ENCODE measurements at places on chromosomes 6 and 20.

- DNase-seq: no peak
Measured at GRCh38 chr6:31008165-31008564, 2.1 kb upstream of the MUC22 start.

DNA sequence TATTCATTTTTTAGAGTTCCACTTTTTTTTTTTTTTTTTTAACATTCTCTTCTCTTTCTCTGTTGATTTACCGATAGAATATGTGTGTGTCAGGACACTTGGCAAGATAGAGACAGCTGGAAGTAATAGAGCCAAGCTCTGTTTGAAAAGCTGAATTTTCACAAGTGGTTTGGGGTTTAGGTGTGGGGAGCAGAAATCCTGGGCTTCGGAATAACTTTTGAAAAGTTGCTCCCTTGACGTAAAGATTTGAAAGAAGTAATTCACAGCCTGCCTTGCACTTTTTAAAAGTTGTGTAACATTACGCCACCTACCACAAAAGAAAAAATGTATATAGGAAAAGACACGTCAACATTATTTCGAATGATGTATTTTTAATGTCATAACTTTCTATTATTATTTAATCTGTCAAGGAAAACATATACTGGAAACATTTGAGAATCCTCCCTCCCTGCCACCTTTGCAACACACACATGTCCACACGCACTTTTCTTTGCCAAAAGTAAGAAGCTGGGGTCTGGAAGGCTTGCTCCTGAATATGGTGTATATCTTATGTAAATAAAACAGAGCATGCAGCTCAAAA is 917.9 kb downstream of the KIF16B start:
- no peak for DNase-seq

- no peak for DNase-seq
Measured at GRCh38 chr20:22437354-22437753, 147.0 kb downstream of the FOXA2 start.

DNA sequence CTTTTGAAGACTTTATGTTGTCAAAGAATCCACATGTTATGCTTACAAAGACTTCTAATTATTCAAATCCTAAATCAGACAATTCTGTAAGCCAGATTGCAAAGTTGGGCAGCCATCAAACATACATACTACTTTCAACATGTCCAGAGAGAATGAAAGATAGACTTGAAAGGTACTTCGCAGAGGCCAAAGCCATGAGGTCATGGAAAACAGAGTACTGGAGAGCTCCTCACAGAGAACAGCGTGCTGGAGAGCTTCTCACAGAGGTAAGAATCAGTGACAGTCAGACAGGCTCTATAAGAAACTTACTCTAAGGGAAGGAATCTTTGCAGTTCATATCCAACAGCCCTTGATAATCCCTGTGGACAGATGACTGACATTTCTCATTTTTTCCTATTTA is 400.2 kb downstream of the GJA1 start:
- no peak for DNase-seq

- DNase-seq: no peak
Measured at GRCh38 chr6:79430913-79431536, 106.2 kb downstream of the LCA5 start.

GRCh38 chr6:157075549-157076450 is 247.5 kb downstream of the TMEM242 start:
- DNase-seq: no peak

- peak; percentile 43 for DNase-seq
Measured at GRCh38 chr6:17485181-17485580, 91.8 kb downstream of the CAP2 start.

- no peak for DNase-seq
Measured at GRCh38 chr6:110307368-110307767, 50.8 kb downstream of the METTL24 start.

DNA sequence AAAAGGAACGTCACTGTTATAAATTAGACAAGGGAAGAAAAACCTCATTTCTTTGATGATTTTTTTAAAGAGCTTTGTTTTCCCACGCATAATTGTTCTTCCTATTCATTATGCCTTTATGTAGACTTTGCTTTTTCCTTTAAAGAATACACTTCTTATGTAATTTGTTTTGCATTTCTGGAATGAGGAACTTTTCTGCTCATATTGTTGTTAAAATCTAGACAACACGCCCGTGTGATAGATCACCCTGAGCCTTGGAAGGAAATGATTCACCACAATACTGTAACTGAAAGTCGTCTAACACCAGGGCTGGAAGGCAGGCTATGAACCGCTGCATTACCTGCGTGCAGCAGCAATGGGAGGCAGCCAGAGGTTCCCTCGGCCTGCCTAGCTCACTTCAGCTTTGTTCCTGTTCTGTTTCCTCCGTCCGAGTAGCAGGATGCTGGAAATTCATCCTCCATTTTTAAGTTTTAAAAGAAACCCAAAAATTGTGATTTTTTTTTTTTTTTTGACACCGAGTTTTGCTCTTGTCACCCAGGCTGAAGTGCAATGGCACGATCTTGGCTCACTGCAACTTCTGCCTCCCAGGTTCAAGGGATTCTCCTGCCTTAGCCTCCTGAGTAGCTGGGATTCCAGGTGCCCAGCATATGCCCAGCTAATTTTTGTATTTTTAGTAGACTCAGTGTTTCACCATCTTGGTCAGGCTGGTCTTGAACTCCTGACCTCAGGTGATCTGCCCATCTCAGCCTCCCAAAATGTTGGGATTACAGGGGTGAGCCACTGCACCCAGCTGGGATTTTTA is 49.6 kb upstream of the ZNF217 start:
- DNase-seq: no peak

DNA sequence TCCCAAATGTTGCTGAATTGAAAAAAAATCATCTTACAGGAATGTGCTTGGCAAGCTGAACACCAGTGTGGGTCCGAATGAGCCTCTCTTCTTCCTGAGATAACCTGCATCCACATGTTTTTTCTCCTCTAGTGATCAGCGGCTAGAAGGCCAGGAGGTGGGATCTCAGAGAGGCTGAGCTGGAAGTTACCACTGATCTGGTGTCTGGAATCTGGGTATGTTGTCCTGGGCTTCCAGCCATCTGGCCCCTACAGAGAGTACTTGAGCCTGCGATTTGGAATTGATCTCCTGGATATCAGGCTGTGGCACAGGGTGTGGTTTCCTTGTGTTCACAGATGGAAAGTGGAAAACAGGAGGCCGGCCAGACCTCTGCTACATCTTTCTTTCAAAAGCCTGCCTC is 35.9 kb downstream of the SULF2 start:
- DNase-seq: peak; percentile 53

DNA sequence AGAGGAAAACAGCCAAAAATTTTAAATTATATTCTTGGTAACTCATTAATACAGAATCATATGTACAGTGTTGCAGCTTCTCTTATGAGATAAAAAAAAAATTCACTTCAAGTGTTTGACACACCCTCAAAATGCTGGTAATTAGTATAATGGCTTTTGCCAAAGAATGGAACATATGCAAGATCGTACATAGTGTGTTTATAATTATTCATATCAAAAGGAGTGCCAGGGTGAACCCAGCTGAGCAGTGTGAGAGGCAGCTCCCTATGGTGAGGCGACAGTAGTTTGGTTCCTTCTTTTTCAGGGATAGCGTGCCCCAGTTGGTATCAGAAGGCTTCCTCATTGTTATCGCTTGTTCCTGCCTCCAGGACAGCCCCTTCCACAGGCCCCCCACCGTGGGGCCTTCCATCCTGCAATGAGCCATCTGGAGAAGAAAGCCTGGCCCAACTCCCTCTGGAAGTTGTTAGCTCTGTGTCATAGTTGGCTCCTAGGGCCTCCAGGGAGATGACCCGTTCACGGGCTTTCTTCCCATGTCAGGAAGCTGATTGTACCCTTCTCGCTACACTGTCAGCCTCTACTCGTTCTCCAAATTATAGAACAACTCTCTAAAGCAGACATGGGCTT is 150.7 kb downstream of the FRK start:
- DNase-seq: no peak

- DNase-seq: no peak
Measured at GRCh38 chr6:88301256-88301655, 135.1 kb upstream of the CNR1 start.

DNA sequence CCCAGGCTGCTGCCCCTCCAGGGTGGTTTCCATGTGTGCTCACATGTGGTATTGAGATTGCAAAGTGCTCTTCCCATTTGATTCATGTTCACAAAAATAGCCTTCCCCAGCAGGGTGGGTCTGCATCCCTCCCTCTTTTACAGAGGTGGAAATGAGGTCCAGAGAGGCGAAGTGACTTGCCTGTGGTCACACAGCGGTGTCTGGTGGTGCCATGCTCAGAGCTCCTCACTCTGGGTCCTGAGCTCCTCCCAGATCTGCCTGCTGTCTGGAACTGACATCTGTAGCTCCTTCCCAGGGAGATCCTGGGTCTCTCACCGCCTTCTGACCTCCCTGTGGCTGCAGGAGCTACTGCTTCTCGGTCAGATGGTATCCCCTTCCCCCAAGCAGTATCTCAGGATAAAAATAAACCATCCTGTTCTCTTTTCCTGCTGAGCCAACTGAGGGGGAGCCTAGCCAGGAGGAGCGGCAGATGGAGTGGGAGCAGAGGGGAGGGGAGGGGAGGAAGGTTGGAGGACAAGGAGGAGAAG is 11.9 kb downstream of the CD40 start:
- peak; percentile 35 for DNase-seq

DNA sequence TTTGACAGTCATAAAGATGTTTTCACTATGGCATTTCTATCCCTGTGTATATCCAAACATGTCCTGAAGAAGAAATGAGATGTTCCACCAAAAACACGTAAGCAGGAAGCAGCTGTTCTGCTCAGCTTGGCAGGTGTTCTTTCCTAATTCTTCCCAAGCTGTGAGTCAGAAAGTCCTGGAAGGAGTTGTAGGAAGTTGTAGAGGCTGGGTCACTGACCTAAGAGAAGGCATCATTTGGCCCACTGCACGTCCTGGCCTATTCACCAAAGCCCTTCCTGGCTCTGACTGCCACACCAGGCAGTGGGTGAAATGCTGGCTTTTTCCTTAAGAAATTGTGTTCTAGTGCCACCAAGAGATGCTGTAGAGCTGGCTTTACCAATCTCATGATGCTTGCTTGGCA is 40.3 kb downstream of the STX11 start:
- no peak for DNase-seq

- no peak for DNase-seq
Measured at GRCh38 chr20:3510110-3510509, 39.3 kb downstream of the ATRN start.

- DNase-seq: peak; percentile 11
Measured at GRCh38 chr6:50116390-50116789, 66.7 kb upstream of the DEFB112 start.

DNA sequence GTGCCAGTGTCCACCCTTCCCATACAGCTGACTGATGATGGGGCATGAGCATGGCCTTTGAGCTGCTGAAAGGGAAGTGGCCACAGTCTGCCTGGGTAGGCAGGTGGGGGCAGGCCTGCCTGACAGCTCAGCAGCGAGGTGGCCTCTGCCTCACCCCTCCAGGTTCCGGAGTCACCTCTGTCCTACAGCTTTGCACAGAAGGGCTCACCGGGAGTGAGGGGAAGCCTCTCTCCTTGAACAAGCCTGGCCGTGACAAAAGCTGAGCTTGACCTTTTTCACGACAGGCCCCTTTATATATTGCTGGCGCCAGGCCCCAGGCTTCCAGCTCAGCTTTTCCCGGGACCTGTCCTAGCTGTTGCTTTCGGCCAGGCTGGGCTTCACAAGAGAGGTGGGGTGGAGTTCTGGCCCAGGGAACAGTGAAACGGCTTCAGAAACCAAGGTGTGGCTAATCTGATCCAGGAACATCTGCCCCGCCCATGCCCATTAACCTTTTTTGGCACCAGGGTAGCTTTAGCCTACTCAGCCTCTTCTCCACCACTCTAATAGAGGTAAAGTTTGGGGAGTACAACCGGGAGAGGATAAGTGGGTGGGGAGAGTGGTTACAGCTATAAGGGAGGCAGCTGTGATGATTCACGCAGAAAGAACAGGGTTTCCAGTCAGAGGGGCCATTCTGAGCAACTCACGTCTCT is 42.9 kb downstream of the C6orf132 start:
- DNase-seq: no peak

- no peak for DNase-seq
Measured at GRCh38 chr6:155461556-155461955, 5.9 kb upstream of the NOX3 start.

DNA sequence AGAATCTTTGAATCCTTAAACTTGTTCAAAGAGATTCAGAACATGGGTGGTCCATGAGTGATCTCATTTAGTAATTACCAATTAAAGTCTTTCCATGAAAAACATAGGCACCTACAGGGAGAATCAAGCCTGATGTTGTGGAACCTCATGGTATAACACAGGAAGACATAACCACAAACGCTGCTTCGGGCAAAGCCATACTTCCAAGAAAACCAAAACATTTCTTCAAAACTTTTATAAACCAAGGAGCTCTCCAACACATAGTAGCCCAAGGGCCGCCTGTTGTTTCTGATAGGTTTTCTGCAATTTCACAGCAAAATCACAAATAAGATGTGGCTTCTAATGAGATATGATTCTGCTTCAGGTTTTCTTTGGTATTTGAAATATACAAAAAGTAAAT is 2.5 kb downstream of the CHD6 start:
- DNase-seq: no peak

DNA sequence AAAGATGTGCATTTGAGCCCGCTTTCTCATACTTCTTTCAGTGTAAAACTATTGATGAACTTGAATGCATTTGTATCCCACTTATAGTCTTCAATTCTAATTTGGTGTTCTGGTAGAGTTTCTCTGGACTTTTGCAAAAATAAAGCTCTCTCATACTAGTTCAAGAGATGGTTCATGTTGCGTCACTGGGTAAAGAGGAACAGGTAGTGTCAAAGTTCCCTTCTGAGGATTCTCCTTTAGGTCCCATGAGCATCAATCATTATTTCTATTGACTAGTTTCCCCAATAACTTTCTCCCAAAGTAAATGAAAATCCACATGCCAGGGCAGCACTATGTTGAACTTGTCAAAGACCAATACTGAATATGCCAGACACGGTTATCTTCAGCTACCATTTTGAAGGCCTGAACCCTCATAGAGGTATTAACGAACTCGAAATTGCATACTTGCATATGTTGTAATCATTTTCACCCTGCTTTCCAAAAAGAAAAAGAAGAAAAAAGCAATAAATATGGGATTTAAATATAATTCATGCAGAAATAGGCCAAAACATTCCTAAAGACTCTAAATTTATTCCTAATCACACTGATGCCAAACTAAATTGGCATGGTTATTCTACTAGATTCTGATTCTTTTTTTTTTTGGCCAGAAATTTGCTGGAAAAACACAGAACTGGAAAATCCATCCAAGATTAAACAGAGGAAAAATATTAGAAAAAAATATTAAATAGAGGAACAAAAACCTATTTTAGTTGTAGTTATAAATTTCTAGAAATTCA is 84.5 kb downstream of the SGK1 start:
- DNase-seq: no peak

DNA sequence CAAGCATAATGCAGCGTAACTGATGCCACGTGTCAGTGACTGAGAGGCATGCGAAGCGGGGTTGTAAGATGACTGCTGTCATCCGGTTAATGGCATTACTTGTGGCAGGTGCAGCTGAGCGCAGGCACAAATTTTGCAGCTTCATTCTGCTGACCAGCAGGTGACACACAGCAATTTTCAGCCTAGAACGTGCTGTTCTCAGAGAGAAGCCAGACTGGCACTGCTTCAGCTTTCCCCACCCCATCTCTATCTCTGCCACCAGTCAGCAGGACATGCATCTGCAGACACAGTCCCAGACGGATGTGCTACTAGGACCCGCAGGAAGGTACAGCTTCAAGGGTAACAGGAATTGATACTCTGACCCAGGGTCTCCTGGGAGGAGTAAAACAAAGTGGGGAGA is 221.8 kb downstream of the KIF16B start:
- DNase-seq: no peak

GRCh38 chr6:105968603-105969333 is 117.4 kb upstream of the PRDM1 start:
- no peak for DNase-seq

Data from NCI-H1092 treated with DMSO at 0.1 percent for 48 hours (cell line).